ENCODE measurements at places on chromosomes 4 and X.

GRCh38 chr4:38523524-38524448, 140.2 kb upstream of the KLF3 start:
- DNase-seq: peak; percentile 85

- no peak for DNase-seq
Observed at GRCh38 chrX:18714910-18715309, 7.5 kb downstream of the PPEF1 start.

GRCh38 chr4:54687887-54688841, 30.4 kb downstream of the KIT start:
- no peak for DNase-seq

GRCh38 chr4:120158046-120158445, 91.4 kb upstream of the MAD2L1 start:
- DNase-seq: no peak

DNA sequence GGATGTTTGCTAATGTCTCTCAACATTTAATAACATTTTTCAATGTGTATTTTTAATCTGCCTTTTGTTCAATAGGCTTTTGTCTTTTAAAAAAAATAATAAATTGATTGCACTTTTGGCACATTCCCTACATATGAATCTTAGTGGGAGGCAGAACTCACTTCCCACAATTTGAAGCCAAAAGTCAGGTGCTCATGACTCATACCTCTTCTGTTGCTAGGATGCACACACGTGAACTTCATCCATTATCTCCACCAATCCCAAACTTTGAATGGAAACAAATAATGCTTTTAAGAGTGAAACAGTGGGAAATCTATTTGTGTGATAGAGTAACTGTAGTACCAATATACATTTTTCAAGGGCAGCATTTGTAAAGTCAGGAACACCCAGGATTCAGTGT, 260.5 kb downstream of the IQCM start:
- no peak for DNase-seq

DNA sequence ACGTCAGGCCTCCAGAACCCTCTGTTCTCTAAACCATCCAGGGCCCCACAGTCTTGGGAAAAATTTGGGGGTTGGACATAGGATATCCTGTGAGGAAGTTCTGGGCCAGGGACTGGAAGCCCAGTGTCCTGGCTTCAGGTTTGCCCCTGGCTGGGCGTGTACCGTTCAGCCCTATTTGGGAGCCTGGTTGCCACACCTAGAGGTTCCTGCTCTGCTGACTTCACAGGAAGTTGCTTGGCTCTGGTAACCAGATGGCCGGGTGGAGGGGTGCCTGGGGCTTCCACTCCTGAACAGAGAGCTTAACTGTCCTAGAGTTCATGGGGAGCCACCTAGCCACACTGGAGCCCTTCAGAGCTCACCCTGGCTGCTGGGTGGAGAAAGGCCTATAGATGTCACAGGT, 1.1 kb downstream of the TAFAZZIN start:
- no peak for DNase-seq

DNA sequence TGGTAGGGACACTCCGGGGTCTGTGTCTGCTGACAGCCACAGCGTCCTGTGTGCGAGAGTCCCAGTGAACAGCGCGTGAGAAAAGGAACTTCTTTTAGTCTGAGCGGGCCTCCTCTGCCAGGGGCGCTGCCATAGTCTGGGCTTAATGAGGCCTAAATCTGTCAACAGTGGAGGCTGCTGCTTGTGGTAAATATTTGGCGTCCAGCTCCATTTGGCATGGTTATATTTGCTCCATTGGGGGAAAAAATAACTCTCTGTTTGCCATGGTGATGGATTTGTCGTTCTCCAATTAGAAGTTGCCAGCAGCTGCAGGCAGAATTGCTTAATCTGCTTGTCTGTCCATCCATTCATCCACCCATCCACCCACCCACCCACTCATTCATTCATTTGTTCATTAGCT, 71.4 kb upstream of the PSAPL1 start:
- no peak for DNase-seq

DNA sequence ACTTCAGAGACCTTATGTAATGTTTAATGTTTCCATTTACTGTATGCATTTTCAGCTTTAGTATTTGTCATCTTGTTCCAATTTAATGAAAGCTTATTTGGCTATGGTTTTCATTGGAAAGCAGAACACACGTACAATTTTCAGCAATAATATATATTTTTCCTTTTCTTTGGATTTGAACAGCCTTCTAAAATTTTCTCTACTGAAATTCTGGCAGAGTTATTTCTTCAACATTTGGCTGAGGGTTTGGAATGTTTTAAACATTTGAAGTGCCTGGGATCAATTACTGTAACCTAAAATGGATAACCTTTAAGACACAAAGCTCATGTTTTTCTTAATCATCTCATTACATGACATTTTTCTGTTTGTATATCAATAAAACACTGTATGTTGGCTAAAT, 156.9 kb downstream of the TENM3 start:
- no peak for DNase-seq

DNA sequence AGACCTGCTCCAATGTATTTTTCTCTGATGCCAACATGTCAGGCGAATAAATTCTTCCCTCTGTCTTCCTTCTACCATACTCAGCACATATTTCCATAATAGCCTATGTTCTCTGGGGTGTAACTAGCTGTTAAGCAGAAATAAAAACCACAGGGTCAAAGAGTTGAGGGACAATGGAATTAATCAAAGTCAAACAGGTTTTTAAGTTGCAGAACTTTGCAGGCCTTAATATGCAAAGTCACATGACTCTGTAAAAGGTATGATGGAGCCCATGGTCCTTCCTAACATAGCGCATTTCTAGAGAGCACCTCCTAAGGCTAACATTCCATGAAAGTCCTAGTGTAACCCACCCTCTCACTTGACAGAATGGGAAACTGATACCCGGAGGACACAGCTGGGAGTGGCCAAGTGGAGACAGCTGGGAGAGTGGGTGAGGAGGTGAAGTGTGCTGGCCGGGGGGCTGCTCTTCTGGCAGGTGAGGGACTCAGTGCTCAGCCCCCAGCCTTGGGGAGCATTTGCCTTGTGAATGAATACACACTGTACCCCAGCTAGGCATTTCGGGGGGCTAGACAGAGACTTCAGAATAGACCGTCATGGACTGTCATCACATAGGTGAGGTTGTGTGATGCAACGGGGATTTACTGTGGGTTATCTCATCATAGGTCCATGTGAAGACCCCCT, 8.4 kb upstream of the SORCS2 start:
- DNase-seq: no peak

GRCh38 chr4:120144634-120145033, 78.0 kb upstream of the MAD2L1 start:
- DNase-seq: no peak

- DNase-seq: no peak
Observed at GRCh38 chr4:1204286-1204827, 32.0 kb upstream of the SPON2 start.

- DNase-seq: peak; percentile 44
Observed at GRCh38 chr4:6963139-6963611, 53.5 kb downstream of the TBC1D14 start.

- DNase-seq: no peak
Observed at GRCh38 chr4:144350706-144351105, 210.2 kb upstream of the GYPA start.

DNA sequence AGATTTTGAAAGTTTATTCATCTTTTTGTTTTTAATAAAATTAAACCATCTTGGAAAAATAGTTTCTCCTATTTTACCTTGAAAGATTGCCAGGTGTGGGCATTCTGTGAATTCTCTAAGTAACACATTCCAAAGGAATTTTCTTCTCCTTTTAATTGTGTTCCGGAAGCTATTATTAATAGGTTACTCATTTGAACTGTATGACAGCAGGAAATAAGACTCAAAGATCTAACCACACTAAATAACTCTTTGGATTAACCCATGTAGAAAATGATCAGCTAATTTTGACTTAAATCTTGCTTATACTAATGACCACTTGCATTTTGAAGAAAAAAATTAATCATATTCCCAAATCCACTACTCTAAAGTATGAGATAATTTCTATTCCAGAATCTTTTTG, 17.6 kb upstream of the CCNI start:
- DNase-seq: no peak

GRCh38 chrX:53281321-53281822, at the start of gene IQSEC2:
Gene IQSEC2 (minus strand): TSS chrX:53281584.
- no peak for DNase-seq

DNA sequence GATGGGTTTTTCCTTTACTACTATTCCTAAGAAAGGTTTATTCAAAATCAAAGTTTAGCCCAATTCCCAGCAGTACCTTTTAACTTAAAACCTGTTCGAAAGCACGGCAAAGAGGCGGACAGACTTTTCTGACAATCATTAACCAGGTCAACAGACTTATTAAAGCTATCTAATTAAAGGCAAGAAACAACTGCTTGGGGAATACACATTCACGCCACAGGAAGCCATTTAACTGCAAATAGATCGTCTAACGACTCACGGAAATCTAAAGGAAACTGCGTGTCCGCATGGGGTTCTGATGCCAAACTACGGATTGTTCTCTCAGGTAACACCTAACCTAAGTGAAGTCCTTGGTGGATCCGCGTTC, 663 bp upstream of the USP53 start:
- no peak for DNase-seq

- no peak for DNase-seq
Observed at GRCh38 chrX:65755786-65756185, 88.3 kb downstream of the MSN start.

- no peak for DNase-seq
Observed at GRCh38 chrX:84168095-84168494, 19.9 kb downstream of the RPS6KA6 start.

- no peak for DNase-seq
Observed at GRCh38 chr4:53583513-53583912, 7.8 kb downstream of the LNX1 start.

GRCh38 chrX:131728295-131729145, 184.6 kb downstream of the OR13H1 start:
- DNase-seq: no peak

GRCh38 chr4:114519368-114519767, 79.2 kb upstream of the UGT8 start:
- DNase-seq: no peak

GRCh38 chr4:111115881-111116280, 493.0 kb upstream of the PITX2 start:
- no peak for DNase-seq

GRCh38 chr4:24595659-24596058, 11.3 kb upstream of the DHX15 start:
- no peak for DNase-seq

DNA sequence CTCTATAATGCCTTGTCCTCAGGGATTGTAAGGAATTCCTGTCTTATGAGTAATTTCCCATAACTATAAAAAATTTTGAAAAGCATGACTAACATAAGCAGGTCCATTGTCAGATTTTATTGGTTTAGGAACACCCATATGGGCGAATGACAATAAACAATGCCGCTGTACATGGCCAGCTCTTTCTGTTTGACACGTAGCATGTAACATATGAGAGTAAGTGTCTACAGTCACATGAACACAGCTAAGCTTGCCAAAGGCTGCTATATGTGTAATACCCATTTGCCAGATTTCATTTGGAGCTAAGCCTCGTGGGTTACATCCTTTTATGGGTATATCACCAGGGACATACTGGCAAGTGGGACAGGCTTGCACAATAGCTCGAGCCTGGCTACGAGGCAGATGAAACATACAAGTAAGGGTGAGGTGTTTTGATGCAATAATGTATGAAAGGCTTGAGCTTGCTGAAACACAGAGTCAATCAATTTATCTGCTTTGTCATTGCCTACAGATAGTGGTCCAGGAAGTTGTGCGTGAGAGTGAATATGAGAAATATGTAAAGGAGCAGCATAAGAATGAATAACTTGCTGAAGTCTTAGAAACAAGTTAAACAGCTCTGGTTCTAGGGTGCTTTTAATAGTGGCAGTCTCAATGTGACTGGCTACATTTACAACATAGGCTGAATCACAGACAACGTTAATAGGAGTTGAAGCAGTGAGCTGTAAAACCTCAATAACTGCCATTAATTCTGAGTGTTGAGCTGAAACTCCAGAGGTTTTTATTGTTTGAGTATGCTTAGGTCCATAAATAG, 67.4 kb upstream of the UGT2B10 start:
- no peak for DNase-seq

DNA sequence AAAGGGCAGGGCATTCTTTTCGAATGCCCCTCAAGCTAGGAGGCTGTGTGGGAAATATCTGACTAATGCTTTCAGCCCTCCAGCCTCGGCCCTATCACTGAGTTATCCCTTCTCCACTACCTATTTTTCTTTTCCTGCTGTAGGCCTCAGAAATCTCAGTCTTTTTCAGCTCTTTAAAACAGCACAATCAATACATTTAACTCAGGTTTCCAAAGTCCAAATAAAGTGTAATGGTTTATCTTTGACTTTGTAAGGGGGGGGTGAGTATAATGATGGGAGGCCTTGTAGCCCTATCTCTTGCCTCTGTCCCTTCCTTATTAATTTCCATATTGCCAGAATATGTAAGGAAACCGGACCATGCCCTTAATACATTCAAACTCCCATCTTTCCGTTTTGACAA, 1.6 kb upstream of the WNK3 start:
- no peak for DNase-seq

Measured in GM10248 (cell line).